ENCODE measurements at places on chromosomes 11 and 22.

GRCh38 chr11:122333467-122333866, 217.5 kb upstream of the BLID start:
- no peak for DNase-seq

DNA sequence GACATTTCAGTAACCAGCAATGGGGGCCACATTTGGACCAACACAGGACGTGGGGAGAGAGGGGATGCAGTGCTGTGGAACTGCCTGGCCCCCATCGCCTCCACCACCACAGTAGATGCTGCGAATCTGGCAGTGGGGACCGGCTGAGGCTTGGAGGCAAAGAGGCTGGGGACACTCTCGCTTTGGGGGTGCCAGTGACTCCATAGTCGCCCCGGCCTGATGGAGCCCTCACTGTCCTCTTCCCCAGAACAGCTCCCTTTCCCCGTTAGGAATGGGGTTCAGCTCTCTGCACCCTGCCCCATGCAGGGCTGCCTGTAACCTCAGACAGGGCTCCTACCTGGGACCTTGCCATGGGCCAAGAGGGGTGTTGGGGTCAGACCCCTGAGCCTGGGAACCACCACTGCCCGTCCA, 1.8 kb upstream of the MUC2 start:
- DNase-seq, result peak; percentile 2

DNA sequence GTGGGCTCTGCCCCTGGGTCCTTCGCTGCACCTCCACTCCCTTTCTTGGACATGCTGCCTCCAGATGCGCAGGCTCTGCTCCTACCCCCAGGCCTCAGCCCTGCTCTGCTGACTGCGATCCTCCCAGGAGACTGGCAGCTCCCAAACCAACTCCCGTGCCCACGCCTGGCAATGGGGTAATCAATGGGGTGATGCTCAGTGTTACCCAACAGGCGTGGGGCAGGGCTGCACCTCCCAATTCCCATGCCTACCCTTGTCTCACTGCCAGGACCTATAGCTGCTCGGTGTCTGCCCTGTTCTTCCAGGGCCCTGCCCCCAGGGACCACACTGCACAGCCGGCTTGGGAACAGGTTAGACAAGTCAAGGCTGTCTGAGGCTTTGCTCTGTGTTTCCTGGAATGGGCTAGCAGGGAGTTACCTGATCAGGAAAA, at the start of gene ALDH3B2:
TSS of gene ALDH3B2 (minus strand) at position 182 of the 430 bp plus-strand sequence. CDS start 7,688 bp downstream, outside the sequence.
- no peak for DNase-seq

GRCh38 chr11:115153135-115153534, 351.1 kb downstream of the CADM1 start:
- no peak for DNase-seq

DNA sequence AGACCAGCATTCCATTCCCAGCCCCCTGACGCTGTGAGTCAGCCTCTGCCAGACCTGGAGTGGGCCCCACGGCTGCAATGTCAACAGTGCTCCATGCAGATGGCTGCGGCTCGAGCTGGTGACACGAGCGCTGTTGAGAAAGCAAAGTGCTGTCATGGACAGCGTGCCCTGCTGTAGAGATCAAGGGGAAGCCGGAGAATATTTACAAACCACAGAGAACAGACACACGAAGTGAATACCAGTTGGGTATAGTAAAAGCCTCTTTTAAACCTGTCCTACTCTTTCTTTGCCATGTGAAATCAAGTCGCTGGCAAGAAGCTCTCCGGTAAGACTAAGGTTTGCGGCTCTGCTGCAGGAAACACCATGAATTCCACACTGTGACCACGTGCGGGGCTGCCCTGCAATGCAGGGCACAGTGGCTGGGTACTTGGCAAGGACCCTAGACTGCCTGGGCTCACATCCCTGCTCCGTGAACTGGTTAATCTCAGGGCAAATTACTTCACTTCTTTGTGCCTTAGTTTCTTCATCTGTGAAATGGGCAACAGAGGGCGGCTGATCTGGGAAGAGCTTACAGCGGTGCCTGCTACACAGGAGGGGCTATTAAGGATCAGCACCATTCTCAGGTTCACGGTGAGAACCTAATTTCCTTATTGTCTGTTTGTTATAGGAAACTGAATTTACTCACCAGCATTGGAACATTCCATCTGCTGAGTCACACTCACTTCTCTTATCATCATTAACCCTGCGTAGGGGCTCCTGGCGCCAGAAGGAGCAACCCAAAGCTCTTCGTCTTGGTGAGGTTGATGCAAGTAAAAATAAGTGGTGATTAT, 27.8 kb upstream of the ELFN2 start:
- no peak for DNase-seq

GRCh38 chr11:48058064-48058463, 77.7 kb downstream of the PTPRJ start:
- DNase-seq, result no peak

- no peak for DNase-seq
Observed at GRCh38 chr11:46105926-46106325, 15.3 kb downstream of the PHF21A start.

DNA sequence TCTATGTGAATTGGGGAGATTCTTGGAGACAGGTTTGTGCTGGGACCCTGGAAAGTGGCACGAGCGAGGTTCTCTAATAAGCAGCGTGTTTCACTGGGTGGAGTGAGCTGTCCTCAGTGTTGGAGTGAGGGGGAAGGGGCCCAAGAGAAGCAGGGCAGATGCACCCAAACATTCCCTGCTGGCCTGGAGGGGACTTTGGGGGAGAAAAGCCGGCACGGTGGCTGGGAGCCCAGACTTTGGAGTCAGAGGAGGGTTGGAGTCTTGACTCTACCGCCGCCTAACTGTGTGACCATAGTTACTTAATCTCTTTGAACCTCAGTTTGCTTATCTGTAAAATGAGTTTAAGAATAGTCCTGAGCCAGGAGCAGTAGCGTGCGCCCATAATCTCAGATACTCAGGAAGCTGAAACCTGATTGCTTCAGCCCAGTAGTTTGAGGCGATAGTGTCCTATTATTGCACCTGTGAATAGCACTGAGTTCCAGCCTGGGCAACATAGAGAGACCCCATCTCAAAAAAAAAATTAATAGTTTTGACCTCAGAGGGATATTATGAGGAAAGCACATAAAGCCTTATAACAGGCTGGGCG, 614 bp downstream of the NR1H3 start:
- no peak for DNase-seq

GRCh38 chr11:33949252-33949913, 57.5 kb upstream of the LMO2 start:
- DNase-seq, result no peak

DNA sequence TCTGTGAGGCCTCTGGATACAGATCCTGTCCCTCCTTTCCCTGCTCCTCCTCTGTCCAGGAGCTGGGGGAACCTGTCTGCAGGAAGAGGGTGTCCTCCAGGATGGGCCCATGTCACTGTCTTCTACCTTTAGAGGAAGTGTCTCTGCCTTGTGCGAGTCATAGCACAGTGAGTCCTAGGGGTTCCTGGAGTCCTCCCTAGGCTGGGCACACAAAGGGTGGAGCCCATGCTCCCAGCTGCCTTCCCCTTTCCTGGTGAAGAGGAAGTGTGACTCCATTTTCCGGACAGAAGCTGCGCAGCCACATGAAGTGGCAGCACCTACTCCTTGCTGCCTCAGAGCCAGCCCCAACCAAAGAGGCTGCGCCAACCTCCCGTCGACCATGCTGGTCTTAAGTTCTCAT, 112.2 kb downstream of the CTTN start:
- no peak for DNase-seq

- DNase-seq, result no peak
Observed at GRCh38 chr22:46098525-46099475, 51.5 kb upstream of the PPARA start.

DNA sequence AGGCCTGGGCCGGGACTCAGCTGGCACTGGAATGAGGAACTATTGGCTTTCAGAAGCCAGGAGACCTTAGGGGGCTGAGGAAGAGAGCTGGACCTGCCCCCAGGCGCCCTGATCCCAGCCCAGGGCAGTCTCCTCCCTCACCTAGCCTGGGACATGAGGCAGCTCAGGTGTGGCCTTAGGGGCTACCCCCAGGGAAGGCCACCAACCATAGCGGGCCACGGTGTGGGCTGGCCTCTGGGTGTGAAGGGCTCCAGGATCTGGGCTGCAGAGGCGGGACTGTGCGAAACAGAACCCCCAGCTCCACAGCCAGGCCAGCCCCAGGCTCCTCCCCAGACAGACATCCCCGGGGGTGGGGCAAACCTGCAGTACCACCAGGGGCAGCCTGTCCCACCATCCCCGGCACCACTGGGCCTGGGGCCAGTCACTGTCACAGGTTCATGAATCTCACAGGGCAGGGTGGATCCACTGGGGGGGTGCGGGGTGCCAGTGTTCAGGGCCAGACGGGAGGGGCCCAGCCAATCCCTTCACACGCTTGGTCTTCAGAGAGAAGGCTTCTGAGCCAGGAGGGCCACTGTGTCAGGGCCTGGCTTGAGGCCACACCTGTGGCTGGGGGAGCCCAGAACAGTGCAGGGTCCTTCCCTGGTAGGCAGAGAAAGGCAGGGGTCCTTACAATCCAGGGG, 3.5 kb downstream of the PLXNB2 start:
- no peak for DNase-seq

- no peak for DNase-seq
Observed at GRCh38 chr22:41823797-41824196, 9.1 kb upstream of the SREBF2 start.

GRCh38 chr11:78414321-78415051, 3.1 kb downstream of the GAB2 start:
- DNase-seq, result no peak

- DNase-seq, result no peak
Observed at GRCh38 chr11:134463716-134464115, 51.7 kb upstream of the B3GAT1 start.

DNA sequence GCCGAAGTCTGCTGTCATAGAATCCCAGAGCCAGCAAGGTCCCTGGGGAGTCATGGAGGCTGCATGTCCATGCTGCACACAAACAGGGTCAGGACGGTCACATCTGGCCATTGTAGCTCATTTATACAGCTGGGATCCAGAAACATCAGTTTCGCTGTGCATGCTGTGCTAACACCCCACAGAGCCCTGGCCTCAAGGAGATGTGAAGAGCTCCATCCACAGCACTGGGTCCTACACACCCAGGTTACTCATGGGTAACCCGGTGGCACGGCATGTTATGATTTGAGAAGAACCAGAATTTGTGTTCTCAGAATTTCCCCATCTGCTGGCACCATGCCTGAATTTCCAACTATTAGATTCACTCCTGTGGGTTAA, 146.3 kb upstream of the ARHGAP20 start:
- DNase-seq, result no peak

DNA sequence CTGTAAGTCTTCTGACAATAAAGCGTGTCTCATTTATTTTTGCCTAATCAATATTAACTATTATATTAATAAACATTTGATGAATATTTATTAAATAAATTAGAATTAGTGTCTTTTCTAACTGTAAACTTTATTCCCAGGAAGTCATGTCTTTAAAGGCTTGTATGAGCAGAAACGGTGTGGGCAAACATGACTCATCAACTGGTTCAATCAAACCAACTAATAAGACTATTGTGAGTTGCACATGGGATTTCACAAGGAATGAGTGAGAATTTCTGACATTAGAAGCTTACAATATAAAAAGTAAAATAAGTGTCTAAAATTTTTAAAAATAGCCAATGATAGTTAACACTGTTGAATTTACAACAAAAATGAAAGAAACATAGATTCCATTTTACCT, 259.2 kb upstream of the CTSC start:
- DNase-seq, result no peak

GRCh38 chr22:47084226-47084625, 321.8 kb downstream of the TBC1D22A start:
- DNase-seq, result no peak

- DNase-seq, result peak; percentile 19
Observed at GRCh38 chr11:82732348-82732733, 1.3 kb downstream of the FAM181B start.

DNA sequence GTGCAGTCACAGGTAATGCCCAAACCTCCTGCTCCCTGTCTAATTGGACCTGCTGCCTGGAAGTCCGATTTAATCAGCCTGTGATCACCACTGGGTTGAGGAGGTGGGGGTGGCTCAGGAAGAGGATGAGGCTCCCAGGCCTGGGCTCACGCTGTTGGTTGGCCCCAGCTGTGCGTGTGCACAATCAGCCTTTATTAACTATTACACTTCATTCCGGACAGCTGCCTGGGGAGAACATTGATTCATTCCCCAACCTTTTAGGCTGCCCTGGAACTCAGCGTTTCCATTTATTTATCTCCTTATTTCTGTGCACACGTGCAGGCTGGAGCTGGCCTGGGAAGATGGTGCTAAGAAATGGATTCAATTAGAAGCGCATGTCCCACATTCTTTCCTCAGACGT, 123.4 kb downstream of the DSCAML1 start:
- DNase-seq, result no peak

DNA sequence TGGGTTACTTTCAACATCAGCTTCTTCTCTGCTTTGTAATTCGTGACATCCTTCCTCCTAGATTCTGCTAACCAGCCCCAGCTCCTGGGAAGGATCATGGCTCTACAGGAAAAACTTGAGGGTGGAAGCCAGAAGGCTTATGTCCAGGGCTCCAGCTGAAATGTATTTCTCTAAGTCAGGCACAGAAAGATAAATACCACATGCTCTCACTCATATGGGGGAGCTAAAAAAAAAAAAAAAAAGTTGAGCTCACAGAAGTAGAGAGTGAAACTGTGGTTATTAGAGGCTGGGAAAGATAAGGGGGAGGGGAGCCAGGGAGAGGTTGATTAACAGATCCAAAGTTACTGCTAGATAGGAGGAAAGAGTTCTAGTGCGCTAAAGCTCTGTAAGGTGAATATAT, 74.9 kb downstream of the DSCAML1 start:
- no peak for DNase-seq

DNA sequence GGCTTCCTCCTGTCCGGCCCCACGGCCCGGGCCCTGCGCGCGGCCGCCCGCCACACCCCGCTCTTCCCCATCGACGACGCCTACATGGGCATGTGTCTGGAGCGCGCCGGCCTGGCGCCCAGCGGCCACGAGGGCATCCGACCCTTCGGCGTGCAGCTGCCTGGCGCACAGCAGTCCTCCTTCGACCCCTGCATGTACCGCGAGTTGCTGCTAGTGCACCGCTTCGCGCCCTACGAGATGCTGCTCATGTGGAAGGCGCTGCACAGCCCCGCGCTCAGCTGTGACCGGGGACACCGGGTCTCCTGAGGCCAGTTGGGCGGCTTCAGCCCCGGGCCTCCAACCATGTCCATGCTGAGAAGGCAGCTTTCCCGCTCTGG, 6.2 kb downstream of the B3GNT6 start:
- no peak for DNase-seq

DNA sequence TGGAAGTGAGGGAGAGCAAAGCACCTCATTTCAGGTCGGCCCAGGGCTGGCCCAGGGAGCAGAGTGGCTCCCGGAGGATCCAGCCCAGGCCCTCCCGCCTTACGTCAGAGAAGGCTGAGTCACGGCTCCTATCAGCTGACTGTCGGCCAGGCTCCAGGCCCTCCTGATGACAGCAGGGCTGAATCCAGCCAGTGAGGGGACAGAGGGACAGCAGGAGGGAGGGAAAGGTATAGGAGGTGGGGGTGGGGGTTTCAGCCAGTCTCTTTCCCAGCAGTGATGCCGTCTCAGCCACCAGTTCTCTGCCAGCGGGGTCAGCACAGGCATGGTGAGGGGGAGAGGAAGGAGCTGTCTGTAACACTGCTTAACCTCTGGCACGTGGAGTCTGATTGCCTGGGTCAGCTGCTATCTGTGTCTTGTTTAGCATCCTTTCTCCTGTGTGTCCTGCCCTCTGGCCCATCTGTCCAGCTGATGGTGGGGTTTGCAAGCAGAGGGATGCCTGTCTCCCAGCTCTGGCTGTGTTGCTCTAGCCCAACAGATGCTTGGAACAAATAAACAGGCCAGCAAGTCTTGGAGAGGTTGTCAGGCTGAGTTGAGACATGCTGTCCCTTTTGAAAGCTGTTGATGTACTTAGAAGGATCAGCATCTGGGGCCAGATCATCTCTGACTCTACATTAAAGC, 74.0 kb downstream of the ADAMTS15 start:
- DNase-seq, result peak; percentile 95
